ENCODE measurements at places on chromosomes 3 and 15.

GRCh38 chr3:197010556-197011351 is 18.9 kb downstream of the MELTF start:
- no peak for DNase-seq

DNA sequence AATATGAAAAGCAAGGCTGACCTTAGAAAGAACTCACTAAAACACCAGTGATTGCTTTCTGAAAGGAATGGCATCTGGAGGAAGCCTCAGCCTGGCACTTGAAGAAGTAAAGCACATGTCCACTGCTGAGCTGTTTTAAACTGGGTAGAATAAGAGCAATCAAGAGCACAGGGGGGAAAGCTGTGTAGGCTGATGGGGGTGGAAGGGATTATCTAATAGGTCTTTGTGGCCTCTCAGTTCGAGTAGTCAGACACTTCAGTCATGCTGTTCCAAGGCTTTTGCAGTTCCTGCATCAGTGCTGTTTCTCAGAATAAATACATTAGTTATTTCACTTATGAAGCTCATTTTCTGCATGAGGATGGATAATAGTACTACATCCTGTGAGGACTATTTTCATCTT is 22.6 kb downstream of the CCDC191 start:
- DNase-seq = no peak

DNA sequence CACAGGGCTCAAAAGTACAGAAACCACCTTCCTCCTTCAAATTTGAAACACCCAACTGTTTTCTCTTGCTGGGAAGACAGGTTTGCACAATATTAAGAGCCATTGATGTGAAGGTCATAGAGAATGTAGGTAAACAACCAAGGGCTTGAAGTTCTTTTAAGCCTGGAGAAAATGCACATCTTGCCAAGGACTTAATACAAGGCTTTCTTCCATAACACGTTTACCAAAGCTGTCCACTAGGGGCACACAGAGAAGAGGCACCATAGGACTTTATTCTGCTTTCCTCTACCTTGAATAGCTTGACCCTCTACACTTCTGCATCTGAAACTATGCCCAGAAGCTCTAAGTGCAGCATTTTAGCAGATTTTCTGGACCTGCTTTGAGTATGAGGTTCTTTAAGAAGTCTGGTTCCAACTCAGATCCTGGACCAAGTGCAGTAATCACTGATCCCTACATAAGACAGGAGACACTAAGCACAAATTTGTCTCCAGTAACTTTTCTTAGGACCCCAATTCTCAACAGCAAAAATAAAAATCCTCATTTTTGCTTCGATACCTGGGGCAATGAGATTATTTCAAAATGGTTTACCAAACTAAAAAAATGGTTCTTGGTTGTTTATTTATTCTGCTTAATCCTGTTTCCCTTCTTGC is 138.0 kb downstream of the FBN1 start:
- DNase-seq = peak; percentile 21

GRCh38 chr3:42612928-42613327 is 12.4 kb downstream of the NKTR start:
- no peak for DNase-seq

- no peak for DNase-seq
Measured at GRCh38 chr3:138942861-138943623, 3.9 kb downstream of the FOXL2 start.

DNA sequence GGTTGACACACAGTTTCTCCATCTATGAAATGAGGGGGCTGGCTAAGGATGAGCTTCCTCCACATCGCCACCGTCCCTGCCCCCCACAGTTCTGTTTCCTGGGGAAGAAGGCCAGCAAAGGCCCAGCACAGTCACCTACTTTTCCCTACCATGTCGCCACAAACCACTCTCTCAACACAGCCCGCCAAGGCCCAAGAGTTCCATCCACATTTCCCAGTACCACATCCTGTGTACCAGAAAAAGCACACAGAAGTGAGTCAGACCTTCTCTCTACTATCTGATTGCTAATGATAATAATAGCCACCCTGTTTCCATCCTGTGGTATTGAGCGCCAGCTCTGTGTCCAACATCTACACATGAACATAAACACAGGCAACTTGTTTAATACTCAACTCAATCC is 30.3 kb upstream of the C15orf39 start:
- no peak for DNase-seq

DNA sequence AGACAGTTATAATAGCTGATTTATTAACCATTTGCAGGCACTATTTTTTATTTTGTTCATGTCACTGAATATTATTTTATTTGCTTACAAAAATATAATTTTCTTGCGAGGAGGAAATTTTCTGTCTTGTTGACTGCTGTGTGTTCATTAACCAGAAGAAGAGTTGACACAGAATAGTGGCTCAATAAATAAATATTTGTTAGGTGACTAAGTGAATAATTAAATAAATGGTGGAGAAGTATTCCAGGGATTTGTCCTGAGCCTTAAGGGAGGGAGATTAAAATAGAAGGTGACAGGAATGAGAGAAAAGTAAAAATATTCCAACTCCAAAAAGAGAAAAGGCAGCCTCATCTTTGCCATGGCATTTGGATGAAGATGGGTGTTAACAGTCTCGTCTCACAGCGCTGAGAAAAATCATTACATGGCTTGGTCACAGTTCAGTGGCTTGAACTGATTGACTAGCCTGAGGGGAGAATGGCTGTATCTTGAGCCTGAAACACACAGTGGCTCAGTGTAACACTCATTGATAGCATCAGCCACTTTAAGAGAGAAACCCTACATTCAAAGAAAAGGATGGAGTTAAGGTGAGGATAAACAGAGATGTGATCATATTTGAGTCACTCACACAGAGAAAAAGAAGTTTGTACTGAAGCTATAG is 449.9 kb upstream of the NAALADL2 start:
- DNase-seq = no peak

GRCh38 chr3:79032686-79033318 is 735.0 kb downstream of the ROBO1 start:
- DNase-seq = no peak

DNA sequence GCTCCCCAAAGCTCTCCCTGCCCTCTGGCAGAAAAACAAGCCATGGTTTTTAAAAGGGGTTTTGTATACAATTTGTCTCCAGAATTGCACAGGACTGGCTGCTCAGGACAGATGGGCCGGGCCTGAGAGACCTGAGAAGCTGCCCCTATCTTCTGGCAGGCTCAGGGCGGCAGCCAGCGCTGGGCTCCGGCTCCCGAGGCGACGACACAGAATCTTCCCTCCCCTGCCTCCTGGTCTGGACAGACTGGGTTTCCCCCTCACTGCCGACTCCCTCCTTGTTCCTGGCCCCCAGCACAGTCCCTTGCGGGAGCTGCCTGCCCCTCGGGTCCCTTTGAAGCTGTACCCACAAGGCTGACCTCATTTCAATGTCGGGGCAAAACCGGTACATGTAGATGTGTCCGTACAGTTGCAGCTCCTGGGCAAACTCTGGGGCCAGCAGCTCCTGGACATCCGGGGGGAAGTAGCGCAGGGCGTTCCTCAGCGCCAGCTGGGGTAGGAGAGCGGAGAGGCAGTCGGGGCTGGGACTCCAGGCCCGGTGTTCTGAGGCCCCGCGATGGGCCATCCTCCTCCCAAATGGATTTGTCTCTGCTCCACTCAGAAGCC is 7.2 kb downstream of the UROC1 start:
- DNase-seq = no peak

GRCh38 chr3:11288021-11288491 is 15.9 kb downstream of the ATG7 start:
- DNase-seq = peak; percentile 18

GRCh38 chr3:33047842-33048834 is 48.8 kb downstream of the GLB1 start:
- DNase-seq = peak; percentile 82

- DNase-seq = no peak
Measured at GRCh38 chr15:53658827-53659555, 100.5 kb downstream of the WDR72 start.

- no peak for DNase-seq
Measured at GRCh38 chr15:70053716-70054229, 43.9 kb downstream of the TLE3 start.

DNA sequence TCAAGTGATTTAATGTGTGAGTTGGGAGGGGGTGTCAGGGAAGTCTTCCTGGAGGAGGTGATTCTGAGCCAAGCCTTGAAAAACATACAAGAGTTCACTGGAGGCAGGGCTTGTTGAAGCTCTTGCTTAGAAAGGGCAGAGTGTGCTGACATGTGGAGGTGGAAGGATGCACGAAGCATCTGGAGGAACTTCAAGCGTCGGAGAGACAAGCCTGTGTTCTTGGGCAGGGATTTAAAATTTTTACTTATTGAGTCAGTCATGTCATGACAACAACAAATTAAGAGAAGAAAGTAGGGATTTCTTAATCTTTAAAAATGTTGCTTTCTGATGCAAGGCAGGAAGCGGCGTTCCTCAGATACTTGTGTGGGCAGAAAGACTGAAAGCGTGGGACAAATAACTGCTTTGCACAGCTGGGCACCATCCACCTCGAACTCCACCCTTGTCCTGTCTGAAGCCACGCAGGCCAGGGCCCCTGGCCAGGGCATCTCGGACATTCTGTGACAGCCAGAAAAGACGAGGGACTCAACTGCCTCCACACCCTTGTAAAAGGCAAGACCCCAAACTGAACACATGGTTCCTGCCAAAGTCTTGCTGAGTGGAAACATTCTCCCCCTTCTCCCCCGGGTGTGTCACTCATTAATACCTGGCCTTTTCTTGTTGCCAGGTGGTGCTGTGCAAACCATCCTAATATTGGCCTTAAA is 6.9 kb upstream of the IL16 start:
- no peak for DNase-seq

DNA sequence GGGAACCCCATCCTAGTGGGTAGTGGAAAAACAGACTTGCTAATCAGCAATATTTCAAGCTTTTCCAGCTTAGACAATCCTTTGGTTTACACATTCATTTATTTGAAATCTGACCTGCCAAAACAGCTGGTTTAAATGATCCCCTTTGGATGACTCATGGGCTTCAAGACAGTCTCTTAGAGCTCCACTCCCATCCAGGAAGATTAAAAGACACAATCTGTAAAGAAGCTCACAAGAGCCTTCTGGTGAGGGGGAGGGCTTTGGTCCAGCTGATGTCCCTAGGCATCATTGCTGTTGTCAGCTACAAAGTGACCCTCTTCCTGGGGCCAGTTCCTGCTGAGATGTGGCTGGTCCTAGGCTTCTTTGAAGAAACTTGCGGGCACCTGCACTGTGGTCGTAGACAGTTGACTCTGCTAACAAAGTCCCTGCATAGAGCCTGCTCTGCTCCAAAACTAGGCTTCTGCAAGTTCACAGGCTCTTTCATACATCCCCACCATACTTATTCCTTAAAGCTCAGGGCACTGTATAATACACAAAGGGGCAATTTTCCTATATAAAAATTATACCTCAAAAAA is 73.7 kb downstream of the IGSF11 start:
- DNase-seq = no peak

GRCh38 chr3:113536627-113537101 is 4.3 kb downstream of the SIDT1 start:
- DNase-seq = no peak

- no peak for DNase-seq
Measured at GRCh38 chr3:158213461-158213860, 103.6 kb downstream of the RSRC1 start.

DNA sequence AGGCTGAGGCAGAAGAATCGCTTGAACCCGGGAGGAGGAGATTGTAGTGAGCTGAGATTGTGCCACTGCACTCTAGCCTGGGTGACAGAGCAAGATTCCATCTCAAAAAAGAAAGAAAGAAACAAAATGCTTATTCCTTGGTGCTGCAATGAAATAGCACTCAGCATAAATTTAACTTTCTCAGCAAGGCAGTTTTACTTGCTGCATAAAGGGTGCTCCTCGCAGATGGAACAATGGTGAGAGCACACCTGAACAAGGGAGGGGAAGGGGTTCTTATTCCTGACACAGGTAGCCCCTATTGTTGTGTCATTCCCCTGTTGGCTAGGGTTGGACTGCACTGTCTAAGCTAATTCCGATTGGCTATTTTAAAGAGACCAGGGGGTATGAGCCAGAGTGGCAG is 17.1 kb downstream of the PAK2 start:
- DNase-seq = no peak

DNA sequence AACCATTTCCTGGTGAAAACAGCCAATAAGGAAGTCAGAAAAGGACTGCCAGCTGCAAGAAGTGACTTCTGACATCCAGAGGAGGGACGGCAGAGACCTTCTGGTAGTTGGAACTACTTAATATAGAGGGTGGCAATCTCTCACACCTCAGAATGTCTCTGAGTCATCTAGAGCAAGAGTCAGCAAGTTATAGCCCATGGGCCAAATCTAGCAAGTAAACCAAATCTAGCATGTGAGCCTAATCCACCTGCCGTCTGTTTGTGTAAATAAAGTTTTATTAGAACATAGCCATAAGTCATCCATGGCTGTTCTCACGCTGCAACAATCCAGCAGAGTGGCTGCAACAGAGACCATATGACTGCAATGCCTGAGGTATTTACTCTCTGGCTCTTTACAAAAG is 160.5 kb upstream of the NR2E3 start:
- DNase-seq = no peak

DNA sequence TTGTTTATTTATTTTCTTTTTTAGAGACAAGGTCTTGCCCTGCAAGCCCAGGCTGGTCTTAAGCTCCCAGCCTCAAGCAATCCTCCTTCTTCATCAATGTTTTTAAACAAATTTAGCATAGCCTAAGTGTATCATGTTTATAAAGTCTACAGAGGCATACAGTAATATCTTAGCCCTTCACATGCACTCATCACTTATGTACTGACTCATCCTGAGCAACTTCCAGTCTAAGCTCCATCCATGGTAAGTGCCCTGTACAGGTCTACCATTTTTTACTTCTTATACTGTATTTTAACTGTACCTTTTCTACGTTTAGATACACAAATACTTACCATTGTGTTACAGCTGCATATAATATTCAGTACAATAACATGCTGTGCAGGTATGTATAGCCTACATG is 860.0 kb downstream of the FHIT start:
- no peak for DNase-seq

DNA sequence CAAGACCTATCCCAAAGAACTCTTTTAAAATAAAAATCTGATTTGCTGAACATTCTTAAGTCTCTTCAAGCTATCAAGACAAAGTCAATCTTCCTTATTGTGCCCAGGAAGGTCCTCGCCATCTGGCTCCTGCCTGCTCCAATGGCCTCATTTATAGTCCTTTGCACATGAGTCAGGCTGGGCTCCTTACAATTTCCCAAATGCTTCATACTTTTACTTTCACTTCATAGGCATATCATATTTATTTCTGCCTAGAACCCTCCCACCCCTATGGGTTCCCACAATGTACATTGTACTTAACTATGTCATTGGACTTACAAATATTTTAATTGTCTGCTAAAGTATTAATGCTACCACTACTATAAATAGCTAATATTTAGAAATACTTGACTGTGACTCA is 9.1 kb downstream of the THRB start:
- no peak for DNase-seq

DNA sequence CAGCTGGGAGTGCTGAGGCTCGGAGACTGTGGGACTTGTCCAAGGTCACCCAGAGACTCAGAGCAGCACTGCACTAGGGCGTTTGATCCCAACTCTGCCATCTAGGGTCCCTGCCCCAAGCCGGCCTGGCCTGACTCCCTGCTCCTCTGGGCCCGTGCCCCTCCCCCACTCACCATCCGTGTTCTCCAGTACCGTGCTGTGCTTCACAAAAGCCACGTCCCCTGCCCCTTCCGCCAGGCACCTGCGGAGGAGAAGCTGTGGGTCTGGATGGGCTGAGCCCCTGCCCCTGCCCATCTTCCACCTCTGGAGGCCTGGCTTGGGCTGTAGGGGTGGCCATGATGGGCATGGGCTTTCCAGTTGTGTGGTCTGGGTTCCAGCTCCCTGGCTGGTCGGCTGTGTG is 8.4 kb downstream of the MELTF start:
- DNase-seq = no peak

Data from CD4-positive, alpha-beta T cell treated with Interleukin-2 at 100 ng/mL for 4 hours (primary cell).